ENCODE measurements at places on chromosomes 4 and X.
A peak's percentile ranks its signal among the peaks of the same experiment; 100 is the strongest.

- no peak for DNase-seq
Observed at GRCh38 chr4:44638091-44638490, 13.3 kb downstream of the YIPF7 start.

DNA sequence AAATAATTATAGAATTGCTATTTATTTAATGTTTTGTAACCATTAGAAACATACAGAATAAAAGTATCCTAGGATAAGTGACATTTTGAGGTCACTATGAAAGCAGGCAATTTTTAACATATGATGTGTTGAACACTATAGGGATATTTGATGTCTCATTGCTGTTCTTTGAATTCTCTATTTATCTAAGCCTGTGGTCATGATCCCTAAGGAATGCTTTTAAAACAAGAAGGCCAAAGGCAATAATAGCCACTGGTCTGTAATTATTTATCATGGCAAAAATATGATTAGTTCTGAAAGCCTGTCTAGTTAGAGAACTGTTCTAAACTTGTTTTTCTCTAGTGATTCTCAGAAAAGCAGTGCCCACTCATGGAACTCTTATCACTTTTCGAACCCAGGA is 186.6 kb downstream of the RPA4 start:
- DNase-seq, result no peak

- DNase-seq, result no peak
Observed at GRCh38 chrX:129123795-129124194, 399.5 kb downstream of the SMARCA1 start.

DNA sequence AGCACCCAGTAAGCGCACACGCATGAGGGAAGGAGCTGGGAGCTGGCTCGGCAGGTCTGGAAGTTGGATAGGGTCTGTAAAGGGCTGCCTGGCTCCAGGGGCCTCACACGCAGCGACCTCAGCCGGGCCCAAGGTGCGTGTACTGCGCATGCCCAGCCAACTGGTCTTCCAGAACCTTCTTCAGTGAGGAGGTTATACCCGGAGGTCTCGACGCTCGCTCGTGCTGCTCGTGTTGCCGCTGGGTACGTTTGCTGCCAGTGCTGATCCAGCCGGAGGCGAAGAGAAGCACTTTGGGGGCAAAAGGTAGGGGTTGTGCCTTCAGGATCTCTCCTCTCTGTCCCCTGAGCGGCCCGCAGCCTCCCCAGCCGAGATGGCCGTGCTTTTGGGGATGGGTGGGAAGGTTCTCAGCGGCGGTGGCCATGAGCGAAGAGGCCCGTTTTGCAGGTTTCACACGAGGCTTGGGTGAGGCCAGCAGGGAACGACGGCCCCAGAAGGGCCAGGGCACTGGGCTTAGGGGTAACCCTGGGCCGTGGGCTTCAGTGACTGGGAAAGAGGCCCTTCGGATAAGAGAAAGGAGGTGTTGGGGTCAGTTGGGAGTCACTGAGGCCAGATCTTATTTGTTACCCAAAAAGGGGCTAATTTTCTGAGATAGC is 3.8 kb upstream of the CXCL9 start:
- DNase-seq, result no peak

GRCh38 chrX:154121207-154121606 is 22.8 kb upstream of the OPN1LW start:
- DNase-seq, result no peak

- DNase-seq, result no peak
Observed at GRCh38 chr4:188220006-188220405, 80.8 kb downstream of the TRIML1 start.

DNA sequence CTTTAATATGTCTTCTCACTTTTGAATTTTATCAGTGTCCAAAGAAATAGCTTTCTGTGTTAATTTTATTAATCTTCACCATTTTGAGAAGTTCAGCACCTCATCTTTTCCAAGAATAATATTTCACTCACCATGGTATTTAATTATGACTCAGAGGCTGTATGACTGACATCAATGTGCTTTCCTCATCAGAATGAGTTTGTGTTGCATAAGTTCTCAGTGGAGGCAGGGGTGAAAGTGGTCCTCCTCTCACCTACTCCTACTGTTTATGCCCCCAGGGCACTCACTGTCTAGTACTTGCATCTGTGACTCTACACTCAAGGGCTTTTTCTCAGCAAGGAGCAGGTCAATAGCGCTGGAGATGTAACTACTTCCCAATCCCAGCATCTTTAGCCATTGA is 905.3 kb upstream of the INTU start:
- no peak for DNase-seq

DNA sequence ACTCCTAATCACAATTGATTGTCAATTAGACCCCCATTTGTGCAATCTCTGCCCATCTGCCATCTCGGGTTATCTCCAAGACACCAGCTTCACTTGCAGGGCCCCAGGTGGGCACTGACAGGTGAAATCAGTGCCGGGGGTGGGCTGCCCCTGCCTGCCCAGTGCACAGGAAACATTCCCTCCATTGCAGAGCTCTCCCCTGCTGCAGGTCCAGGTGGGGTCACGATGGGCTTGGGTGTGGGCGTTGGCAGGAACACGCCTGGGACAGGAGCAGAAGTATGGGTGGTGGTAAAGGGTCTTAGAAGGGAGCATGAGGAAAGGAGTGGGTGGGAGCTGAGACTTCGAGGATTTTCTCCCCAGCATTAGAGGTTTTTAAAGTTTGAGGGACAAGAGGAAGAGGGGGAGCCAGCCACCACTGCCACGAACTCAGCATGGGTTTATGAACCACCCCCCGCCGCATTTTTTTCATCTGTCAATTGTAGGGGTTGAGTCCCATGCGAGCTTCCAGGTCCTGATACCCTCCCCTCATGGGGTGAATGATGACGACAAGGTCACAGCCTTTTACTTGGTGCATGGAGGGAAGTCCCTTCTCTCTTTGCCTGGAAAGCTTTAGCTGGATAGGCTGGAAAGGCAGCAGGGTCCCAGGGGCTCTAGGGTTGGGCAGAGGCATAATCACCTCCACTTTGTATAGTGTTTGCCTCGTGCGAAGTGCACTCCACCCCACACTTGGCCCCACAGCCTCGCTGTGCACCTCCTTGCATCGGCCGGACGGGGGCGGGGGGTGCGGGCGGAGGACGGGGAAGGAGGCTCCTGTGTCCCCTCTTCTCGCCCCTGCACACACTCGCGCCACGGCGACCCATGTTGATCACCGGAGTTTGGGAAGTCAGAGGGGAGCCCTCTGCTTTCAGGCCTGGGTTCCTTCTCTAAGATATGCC is 3.5 kb upstream of the NKX1-1 start:
- DNase-seq, result no peak

DNA sequence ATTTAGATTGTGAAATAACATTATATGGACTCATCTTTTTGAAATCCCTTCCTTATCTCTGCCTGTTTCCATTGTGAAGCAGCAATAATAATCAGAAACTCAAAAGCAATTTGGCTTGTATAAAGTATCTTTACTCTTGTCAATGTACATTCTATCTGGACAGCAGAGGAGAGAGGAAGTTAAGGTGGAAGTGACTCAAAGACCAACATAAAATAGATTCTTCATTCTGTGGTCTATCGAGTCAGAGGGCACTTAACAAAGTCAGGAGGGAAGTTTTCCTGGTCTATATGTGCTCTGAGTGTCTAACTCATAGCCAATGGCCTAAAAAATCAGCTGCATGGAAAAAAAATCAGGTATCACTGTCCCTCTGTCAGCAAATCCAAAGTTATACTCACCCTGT is 155.5 kb downstream of the EMCN start:
- no peak for DNase-seq

GRCh38 chrX:133813971-133814370 is 171.4 kb downstream of the GPC3 start:
- DNase-seq, result no peak

GRCh38 chrX:120735966-120736365 is 106.1 kb upstream of the C1GALT1C1 start:
- no peak for DNase-seq

DNA sequence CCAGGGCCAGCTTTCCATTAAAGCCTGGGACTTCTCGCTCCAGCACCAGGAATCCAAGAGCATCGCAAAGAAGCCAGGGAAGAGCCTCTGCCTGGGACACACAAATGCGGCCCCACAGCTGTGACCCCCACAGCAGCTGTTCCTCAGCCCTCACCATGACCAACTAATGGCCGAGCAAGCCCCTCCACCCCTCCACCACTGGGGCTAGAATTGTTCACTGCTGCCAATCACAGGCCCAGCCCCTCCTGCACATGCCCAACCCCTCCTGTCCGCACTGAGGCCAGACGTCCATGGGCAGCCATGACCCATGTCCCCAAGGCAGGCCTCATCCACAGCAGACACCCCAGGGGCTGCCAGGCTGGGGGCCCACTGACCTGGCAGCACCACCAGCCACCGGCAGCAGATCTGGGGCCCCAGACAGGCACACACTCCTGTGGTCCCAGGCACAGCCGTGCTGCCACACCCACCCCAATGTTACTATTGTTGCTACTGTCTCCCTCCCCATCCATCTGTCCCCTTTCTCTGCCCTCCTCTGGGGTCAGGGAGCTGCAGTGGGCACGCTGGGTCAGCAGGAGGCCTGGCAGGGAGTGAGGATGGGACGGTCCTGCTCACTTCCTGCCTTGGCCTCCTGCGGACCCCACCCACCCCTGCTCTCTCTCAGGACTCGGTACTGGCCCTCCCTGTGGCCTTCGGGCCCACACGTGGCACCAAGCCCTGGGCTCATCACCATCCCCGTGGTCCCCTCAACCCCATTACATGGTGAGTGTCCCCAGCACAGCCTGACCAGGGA is 56.0 kb downstream of the ZFYVE28 start:
- no peak for DNase-seq

- DNase-seq, result no peak
Observed at GRCh38 chrX:47221756-47222155, 3.3 kb downstream of the CDK16 start.

GRCh38 chr4:83282049-83282535 is 2.5 kb downstream of the COQ2 start:
- DNase-seq, result no peak

GRCh38 chr4:6380746-6381410 is 91.5 kb downstream of the PPP2R2C start:
- DNase-seq, result no peak

GRCh38 chr4:32106767-32107166 is 1386.6 kb downstream of the PCDH7 start:
- no peak for DNase-seq

GRCh38 chr4:137749466-137749865 is 217.2 kb upstream of the PCDH18 start:
- DNase-seq, result no peak

- DNase-seq, result no peak
Observed at GRCh38 chrX:24464498-24464835, 619 bp upstream of the PDK3 start.

DNA sequence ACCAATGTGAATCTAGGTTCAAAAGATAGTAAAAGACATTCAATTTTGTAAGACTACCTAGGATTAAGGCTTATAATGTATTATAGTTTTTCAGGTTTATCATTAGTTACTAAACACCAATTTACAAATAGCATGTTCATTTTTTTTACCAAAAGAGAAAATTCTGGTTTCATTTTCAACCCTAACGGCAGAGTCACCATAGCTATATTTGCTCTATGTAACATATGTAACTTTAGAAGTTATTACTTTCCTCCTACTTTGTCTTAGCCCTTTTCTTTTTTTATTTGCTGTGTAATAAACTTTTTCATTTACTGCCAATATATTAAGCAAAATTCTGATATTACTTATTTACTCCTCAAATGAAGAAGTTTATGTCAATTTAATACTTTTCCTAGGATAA is 639.6 kb downstream of the ARAP2 start:
- no peak for DNase-seq

DNA sequence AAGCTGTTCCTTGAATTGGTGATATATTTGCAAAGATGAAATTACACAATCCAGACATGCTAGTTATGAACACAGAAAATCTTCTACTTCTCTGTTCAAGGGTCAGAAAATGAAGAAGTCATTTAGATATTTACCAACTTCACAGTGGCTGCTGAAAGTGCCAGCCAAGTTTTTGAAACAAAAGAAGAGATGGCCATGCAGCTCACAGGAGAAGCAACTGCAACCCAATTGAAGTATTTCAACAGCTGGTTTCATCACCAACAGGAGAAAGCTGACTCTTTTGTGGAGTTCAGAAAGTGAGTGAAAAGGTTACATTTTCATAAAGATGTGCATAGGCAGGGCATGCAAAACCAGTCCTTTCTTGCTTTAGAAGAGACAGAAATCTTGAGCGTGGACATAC is 70.1 kb upstream of the LSM6 start:
- DNase-seq, result no peak

DNA sequence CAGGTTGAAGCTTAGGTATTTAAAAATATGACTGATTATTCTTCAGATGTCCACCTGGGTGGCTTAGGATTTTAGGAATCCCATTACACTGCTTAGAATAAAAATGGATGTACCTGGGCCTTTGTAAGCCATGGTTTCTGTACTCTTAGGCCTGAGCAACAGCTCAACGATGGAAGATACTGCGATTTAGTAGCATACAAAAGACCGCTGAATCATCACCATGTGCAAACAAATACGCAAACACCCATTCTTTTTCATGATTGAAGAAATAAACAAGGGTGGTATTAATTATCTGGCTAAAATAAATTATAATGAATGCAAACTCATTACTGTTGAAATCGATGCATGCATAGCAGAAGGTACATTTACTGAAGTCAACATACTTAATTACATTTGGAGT is 188.9 kb downstream of the ZNF330 start:
- no peak for DNase-seq

- peak; percentile 12 for DNase-seq
Observed at GRCh38 chrX:110412971-110413726, 54.5 kb downstream of the RTL9 start.

- DNase-seq, result no peak
Observed at GRCh38 chr4:153522802-153523094, 56.6 kb downstream of the TMEM131L start.

DNA sequence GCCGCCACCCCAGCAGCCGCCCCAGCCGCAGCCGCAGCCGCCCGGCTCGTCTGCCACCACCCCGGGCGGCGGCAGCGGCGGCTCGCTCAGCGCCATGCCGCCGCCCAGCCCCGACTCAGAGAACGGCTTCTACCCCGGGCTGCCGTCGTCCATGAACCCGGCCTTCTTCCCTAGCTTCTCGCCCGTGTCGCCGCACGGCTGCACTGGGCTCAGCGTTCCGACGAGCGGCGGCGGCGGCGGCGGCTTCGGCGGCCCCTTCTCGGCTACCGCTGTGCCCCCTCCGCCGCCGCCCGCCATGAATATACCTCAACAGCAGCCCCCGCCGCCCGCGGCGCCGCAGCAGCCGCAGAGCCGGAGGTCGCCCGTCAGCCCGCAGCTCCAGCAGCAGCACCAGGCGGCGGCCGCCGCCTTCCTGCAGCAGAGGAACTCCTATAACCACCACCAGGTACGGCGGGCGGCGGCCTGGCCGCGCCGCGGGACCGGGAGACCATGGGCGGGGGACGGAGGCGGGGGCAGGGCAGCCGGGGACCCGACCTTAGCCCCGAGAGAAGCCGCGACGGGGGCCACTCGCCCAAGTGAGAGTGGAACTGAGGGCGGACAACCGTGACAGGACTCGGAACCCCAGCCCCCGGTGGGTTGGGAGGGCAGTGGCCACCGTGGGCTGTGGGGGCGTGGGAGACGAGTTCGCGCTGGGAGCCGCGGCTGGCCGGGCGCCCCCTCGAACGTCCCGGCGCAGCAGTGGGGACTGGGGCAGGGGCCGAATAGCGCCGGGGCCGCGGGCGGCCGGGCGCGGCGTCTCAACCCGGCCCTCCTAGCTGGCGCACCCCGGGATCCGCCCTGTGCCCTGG is 1.8 kb downstream of the CPEB2 start:
- DNase-seq, result no peak
